ENCODE measurements at places on chromosomes 1 and 21.

DNA sequence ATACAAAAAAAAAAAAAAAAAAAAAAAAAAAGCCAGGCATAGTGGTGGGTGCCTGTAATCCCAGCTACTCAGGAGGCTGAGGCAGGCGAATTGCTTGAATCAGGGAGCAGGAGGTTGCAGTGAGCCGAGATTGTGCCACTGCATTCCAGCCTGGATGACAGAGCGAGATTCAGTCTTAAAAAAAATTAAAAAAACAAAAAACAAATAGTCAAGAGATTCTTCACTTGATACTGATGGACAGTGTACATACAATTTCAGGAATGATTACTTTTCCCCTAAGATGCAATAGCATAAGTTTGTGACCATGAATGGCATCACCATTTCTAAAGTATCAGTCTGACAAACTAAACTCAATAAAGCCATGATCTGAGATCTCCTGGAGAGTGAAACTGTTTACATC, 60.8 kb upstream of the IVNS1ABP start:
- DNase-seq: no peak

DNA sequence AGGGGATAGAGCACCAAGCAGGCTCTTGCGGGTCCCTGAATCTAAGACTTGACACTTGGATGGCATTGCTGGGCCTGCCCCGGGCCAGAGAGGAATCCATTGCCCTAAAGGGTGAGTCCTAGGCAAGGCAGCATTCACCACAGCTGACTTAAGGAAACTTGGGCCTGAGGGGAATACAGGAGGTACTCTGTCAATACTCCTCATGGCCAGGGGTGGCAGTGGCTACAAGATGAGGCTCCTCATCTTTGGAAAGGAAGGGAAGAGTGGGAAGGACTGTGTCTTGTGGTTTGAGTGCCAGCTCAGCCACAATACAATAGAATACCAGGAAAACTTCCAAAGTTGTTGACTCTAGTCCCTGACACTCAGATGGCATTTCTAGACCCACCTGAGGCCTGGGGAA, 5.1 kb downstream of the KRTAP22-1 start:
- DNase-seq: no peak

- DNase-seq: peak; percentile 48
Observed at GRCh38 chr1:43930168-43930948, 3.2 kb upstream of the ARTN start.

GRCh38 chr1:157925419-157926166, 67.9 kb upstream of the KIRREL1 start:
- no peak for DNase-seq

- no peak for DNase-seq
Observed at GRCh38 chr1:201450721-201451291, 18.2 kb downstream of the PHLDA3 start.

GRCh38 chr1:60868901-60869663, 213.3 kb upstream of the NFIA start:
- DNase-seq: no peak

GRCh38 chr1:115409094-115410015, 71.3 kb upstream of the NGF start:
- DNase-seq: no peak

- DNase-seq: no peak
Observed at GRCh38 chr1:51444534-51445192, 74.4 kb downstream of the EPS15 start.

GRCh38 chr1:110060034-110060661, 10.3 kb downstream of the ALX3 start:
- peak; percentile 75 for DNase-seq

GRCh38 chr1:171122893-171123292, 32.2 kb downstream of the FMO3 start:
- DNase-seq: no peak

- DNase-seq: no peak
Observed at GRCh38 chr1:32765570-32766327, 51.4 kb downstream of the YARS1 start.

- DNase-seq: no peak
Observed at GRCh38 chr1:38267037-38268036, 220.7 kb upstream of the POU3F1 start.

GRCh38 chr1:77265180-77265579, 16.6 kb upstream of the AK5 start:
- no peak for DNase-seq

DNA sequence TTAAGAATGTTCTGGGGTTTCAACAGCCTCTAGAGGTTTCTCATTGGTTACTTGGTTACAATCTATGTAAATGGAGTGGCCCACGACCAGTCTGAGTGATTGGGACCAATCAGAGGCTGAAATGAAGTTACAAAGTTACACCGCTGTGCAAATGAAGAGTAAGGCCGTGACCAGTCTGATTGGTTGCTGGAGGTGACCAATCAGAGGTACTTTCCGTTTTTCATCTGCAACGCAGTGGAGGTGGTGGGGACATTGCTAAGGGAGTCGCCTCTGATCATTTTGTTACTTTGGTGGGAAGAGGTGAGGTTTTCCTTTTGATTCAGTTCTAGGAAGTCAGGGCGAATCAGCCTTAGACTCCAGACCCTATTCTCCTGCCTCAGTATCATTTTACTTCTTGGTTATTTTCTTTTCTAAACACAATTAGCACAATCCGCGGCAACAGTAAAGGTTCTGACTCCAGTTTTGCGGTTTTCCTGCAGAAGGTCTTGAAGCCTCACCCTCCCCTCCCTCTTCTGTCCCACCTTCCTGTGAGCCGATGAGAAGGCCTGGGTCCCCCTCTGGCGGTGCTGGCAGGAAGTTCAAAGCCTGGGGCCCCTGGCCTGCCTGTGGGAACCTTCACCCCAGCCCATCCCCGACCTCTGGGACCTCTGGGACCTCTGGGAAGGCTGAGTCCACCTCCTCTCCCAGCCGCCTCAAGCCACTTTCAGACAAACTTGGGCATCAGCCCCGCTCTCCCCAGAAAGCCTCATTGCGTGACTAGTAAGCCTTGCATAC, 38.7 kb upstream of the TTC34 start:
- peak; percentile 34 for DNase-seq

- no peak for DNase-seq
Observed at GRCh38 chr1:52111492-52111891, 30.4 kb upstream of the ZFYVE9 start.

DNA sequence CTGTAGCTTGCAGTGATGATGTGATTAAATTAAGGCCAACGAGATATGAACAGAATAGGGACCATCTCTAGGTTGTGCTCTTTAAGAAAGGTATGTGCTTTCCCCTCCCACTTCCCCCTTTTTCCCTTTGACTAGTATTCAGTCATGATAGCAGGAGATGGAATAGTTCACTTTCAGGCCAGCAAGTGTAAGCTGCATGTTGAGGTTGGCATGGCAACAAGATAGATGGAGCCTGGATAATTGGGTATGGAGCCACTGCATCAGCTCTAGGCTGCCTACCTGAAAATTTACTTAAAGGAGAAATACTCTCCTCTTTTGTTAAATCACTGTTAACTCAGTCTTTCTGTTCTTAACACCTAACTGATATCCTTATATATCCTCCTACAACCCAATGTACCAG, 1.5 kb upstream of the CRP start:
- no peak for DNase-seq

DNA sequence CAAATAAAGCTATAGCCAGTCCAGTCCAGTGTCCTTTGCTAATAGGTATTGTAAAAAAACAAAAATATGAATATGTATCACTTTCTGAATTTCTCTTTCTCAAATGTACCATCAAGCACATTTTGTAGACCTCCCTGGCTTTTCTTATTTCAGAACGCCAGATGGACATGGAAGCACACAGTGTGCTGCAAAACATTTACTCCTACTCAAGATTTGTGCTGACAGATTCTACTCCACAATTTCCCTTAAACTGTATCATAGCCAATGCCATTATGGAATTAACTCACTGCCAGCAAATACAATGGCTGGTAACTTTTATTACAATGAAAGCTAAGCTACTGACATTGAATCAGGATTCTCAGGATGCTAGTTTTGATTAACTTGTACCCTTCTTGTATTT, 30.8 kb upstream of the PLPPR4 start:
- no peak for DNase-seq

DNA sequence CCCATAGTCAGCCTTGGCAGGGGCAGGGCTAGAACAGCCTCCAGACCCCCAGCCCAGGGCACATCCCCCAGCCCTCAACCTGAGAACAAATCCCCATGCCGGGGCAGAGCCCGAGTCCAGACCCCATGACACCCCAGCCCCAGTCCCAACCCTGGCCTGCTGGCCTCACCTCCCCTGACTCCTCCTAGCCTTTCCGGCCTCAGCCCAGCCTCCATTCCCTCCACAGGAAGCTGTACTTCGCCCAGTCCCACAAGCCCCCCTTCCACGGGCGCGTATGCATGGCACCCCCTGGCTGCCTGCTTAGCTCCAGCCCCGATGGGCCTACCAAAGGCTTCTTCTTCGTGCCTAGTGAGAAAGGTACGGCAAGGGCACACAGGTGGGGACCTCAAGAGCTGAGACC, 50.4 kb downstream of the DISP3 start:
- no peak for DNase-seq

DNA sequence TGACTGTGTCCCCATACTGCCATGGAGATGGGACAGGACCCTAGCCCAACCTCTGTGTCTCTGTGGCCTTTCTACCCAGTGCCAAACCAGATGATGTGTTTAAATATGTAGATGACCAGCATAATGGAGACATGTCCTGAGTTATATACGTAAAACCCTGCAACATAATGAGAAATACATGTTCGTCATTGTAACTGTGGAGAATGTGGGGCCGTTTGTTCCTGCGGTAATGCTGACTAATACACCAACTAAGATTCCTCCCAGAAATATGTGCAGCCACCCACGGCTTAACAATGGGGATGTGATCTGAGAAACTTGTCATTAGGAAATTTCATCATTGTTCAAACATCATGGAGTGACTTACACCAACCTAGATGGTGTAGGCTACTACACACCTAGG, 71.7 kb upstream of the SIM2 start:
- no peak for DNase-seq

DNA sequence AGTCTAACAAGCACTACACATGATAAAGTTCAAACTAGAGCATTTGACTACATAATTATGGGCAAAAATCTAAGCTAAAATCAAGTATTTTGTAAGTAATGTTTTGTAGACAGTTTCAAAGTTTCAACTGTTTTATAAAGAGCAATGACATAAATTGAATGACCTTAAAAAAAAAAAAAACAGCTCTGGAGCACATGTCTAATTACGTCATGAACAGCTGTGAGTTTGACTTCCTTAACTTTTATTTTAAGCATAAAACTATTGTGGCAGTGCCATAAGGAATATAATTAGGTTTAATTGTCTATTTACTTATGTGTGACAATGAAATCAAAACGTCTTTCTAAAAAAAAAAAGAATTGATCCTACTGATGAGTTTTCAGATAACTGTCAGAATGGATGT, 272.5 kb upstream of the LRRC7 start:
- no peak for DNase-seq

- no peak for DNase-seq
Observed at GRCh38 chr21:16535102-16535422, 805.3 kb downstream of the USP25 start.

GRCh38 chr1:176791906-176792305, 328.9 kb downstream of the PAPPA2 start:
- DNase-seq: no peak

DNA sequence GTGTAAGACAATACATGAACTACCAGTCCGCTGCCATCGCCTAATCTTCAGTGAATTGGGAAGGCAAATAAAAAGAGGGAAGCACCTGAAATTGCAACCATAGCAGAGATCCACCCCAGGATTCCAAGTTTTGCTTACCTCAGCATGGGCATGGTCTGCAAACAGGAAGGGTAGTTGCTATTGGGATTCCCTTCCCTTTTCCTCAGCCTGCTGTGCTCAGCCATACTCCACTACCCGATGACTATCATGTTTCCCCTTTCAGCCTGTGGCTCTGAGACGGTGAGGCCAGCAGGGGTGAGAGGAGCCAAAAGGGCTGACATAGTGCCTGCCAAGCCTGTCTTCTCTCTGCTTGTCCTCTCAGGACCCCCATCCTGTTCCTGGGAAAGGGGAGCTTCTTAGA, 64.2 kb downstream of the GPR137B start:
- DNase-seq: no peak

DNA sequence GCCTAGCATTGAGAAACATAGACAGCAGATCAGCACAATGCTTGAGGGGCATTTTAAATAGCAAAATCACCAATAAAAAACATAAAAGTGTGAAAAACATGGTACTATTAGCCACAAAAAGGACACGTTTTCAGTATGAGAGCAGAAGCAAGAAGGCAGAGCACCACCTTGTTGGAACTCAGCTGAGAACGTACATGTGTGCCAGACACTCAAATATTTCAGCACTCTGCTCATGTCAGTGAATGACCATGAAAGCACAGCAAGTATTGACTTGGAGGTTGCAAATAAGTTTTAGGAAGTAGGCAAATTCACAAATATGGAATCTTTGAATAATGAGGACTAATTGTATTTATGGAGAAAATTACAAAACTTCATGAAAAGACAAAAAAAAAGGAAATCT, 193.4 kb upstream of the PKN2 start:
- no peak for DNase-seq

- no peak for DNase-seq
Observed at GRCh38 chr1:76153841-76154205, 79.3 kb downstream of the ST6GALNAC3 start.

GRCh38 chr1:52679048-52679447, 19.1 kb downstream of the COA7 start:
- no peak for DNase-seq

DNA sequence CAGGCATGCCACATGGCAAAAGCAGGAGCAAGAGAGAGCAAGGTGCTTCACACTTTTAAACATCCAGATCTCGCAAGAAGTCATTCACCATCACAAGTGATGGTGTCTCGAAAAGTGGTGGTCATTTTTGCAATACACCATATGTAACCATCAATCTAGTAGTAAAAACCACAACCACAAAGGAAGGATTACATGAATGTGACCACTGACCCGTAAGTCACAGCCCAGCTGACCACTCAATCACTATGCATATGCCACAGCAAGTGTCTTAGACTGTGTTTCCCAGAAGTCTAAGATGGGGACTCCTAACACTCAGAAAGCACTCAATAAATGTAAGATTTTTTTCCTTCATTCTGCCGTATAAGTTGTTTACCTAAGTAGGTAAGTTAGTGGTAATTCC, 76.9 kb downstream of the FH start:
- DNase-seq: no peak

DNA sequence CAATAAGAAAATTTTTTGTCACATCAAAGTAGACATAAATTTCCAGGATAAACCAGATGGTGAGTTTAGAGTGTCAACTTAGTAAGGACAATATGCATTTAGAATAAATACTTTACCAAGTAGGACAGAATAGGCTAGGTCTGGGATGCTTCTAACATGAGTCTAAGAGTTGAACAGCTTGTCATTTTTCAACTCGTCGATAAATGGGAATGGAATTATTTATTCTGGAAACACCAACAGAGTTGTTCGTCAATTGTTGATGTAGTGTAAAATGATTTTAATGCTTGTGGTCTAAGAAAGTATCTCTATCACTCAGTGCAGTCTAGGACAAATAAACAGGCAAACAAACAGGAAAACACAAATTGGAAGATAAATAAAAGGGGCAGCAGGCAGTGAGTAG, 358.4 kb upstream of the ST6GALNAC5 start:
- no peak for DNase-seq
